NCI-H2227 treated with DMSO at 0.1 percent for 48 hours (cell line): ENCODE measurements at places on chromosomes 1 and 21.

GRCh38 chr1:208077232-208078075 lies 166.5 kb upstream of the CD34 start:
- no peak for DNase-seq

DNA sequence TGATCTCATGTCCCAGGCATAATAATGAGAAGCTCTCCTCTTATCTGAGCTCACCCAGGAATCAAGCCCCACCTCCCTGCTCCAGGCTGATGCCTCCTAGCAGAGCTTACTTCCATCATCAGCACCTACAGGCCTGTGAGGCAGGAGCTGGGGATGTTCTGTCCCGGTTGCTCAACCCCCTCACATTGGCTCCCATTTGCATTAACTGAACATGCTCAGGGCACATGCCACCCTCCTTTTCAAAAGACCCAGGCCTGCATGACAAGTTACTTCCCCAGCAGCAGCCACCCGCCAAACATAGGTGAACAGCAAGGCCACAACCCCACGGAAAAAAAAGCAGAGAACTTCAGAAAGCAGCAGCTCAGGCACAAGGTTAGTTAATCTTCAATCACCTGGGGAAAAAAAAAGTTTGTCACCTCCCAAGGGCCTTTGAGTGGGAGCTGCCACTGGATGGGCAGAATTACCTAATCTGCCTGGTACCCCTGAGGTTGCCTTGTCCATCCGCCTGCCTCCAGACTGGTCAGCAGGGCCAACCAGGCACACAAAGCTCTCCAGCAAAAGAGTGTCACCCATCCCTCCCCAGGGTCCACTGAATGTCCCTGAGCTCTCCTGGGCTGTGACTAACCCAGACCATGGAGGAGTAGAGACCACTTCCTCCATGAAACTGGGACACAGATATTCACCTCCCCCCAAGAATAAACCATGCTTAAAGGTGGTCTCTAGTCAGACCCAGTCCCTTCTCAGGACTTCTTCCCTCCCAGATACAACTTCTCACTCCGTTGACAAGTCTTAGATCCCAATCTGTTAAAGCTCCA lies 4.4 kb downstream of the KCNN3 start:
- no peak for DNase-seq

GRCh38 chr1:88168126-88168525 lies 515.9 kb upstream of the PKN2 start:
- DNase-seq: no peak

GRCh38 chr21:44730951-44731579 lies 19.7 kb upstream of the TSPEAR start:
- no peak for DNase-seq

DNA sequence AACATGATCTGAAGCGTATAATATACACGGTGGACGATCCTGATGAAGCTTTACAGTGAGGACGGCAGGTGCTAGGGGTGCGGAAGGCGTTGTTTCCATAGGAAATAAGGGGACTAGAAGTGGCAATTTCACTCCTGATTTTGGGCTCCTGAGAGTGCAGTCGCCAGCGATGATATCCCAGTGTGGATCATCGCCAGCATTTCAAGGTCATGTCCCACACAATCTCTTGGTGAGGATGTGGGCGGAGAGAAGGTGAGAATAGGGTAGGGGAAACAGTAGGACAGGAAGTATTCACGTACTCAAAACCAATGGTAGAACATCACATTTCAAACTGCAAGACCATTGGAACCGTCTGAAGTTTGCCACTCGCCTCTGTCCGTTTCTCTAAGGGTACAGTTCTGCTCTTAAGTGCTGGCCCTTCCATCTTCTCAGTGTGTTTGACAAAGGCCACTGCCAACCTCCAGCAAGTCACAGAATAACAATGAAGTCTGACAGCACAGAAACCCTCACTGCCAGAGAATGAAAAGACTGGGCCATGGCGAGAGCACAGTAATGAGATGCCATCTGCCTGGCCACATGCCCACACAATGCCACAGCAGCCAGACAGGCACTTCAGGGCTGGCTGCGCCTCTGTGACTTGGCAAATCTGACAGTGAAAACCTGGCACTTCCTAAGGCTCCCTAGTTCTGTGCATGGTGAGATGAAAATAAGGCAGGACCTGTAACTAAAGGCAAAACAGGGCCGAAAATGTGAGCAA lies 27.9 kb downstream of the PCSK9 start:
- no peak for DNase-seq

- no peak for DNase-seq
Observed at GRCh38 chr1:56908619-56909221, 54.1 kb downstream of the C8A start.

GRCh38 chr1:176541663-176542062 lies 78.7 kb downstream of the PAPPA2 start:
- DNase-seq: no peak

DNA sequence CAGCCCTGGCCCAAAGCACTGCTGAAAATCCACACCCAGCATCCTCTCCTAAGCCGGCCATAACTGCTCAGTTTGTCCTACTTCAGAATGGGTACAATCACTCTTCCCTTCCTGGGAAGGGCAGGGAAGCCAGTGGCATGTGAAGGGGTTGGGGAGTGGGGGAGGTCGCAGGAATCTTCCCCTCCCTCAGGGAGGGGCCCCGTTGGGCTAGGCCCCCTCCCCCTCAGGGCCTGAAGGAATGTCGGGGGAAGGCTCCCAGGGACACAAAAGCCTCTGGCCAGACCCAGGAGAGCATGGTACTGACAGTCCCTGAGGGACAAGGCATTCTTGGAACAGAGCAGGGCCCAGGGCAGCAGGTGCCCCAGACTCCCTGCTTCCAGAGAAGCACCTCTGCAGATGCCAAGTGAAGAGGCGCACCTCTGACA lies 1.2 kb downstream of the ELOVL1 start:
- DNase-seq: no peak

DNA sequence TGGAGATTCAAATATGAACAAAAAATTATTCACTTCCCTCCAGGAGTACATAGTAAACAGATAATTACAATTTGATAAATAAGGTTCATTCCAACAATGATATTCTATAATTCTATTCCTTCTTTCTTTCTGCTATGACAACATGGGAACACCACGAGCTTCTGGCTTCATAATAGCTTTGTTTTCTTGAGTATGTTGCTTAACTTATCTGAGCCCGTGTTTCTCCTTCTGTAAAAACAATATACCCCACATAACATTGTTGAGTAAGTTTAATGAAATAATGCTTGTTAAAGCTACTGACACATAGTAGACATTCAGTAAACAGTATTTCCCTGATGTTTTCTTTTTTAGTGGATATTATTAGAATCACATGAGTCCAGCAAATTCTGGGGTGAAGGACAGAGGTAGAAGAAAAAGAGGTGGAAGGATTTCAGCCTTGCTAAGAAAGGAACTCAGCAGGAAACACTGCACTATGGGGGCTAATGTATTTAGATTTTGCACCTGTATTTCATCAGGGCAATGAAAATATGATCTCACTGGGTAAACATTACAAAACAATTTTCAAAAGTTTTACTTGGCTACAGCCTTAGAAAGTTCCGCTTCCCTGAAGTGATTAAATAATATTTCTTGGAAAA lies 430.8 kb upstream of the C1orf87 start:
- no peak for DNase-seq

DNA sequence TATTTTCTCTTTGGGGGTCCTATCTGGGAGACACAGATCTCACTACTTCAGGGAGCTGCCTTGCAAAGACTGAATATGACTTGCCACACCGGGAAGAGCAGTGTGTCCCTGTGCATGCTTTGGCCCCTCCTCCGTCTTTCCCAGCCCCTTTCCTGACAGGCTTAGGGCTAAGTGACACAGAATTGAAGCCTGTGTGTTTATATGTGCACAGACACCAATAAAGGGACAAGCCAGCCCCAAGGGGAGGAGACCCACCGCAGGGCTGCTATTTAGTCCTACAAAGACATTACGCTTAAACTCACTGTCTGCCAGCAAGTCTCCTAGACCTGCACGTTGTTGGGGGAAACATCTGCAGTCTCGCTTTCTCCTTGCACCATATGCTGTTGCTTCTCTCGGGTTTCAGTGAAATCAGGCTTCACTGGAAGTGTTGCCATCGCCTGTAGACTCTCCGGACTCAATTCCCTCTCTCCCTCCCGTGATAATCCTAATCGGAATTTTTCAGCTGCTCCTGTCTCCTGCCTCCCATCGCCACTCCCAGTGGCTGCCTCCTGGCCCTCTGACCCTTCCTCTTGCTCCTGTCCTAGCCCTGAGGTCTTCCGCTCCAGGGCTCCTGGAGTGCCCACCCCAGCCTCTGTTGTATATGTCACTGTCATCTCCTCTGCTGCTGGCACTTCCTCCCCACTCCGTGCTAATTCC lies 58.5 kb upstream of the LRRC53 start:
- peak; percentile 52 for DNase-seq

DNA sequence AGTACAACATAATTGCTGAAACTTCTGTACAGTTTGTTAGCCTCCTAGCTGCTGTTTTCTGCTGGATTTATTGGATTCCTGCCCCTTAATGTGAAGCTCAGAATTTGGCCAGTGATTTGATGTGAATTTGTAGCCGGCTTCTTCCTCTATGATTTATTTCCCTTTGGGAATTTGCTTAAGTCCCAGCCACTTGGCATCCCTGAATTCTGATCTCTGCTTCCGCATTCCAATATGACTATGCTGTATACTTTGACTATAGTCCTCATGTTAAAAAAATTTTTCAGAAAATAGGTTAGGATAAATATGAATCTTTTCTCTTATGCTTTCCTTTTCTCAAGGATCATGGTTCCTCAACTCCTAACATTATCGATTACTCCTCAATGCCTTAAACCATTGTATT lies 12.4 kb upstream of the LRIF1 start:
- DNase-seq: no peak

DNA sequence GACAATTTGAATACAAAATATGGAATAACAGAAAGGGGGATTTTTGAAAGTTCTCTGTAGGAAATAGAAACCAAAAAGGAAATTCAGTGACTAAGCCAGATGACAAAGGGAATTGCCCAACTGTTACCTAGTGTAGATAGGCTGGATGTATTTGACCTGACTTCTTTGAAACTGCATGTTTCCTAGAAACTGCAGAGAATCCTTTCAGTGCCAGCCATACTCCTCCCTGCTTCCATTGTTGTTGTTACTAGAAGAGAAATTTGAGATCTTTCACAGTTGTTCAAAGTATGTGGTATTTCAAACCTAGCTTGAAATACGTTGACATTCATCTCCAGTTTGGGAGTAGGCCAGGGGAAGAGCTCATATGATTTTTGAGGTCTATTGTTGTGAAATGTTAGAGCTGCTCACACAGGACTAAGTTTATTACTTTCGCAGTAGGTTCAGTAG lies 1.8 kb upstream of the GBP5 start:
- no peak for DNase-seq

DNA sequence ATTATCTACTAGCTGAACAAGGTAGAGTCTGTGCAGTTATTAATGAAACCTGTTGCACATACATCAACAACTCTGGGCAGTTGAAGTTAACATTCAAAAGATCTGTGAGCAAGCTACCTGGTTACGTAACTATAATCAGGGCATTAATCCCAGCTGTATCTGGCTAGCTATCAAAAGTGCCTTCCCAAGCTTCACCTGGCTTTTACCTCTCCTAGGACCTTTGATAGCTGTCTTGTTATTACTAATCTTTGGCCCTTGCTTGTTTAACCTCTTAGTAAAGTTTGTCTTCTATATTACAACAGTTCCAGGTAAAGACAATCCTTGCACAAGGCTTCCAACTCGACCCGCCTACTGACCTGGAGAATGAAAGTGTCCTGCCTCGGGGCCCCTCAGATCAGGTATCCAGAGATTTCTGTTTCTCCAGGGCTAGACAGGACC lies 29.6 kb upstream of the SLC6A9 start:
- DNase-seq: no peak

- DNase-seq: no peak
Observed at GRCh38 chr1:176696109-176696508, 233.1 kb downstream of the PAPPA2 start.

GRCh38 chr1:114549137-114549536 lies 32.3 kb downstream of the BCAS2 start:
- no peak for DNase-seq

- DNase-seq: no peak
Observed at GRCh38 chr1:47208374-47208850, 18.6 kb upstream of the PDZK1IP1 start.

- DNase-seq: no peak
Observed at GRCh38 chr21:35227786-35228185, 178.7 kb upstream of the RUNX1 start.

- peak; percentile 69 for DNase-seq
Observed at GRCh38 chr1:18542351-18542750, 61.6 kb downstream of the KLHDC7A start.

DNA sequence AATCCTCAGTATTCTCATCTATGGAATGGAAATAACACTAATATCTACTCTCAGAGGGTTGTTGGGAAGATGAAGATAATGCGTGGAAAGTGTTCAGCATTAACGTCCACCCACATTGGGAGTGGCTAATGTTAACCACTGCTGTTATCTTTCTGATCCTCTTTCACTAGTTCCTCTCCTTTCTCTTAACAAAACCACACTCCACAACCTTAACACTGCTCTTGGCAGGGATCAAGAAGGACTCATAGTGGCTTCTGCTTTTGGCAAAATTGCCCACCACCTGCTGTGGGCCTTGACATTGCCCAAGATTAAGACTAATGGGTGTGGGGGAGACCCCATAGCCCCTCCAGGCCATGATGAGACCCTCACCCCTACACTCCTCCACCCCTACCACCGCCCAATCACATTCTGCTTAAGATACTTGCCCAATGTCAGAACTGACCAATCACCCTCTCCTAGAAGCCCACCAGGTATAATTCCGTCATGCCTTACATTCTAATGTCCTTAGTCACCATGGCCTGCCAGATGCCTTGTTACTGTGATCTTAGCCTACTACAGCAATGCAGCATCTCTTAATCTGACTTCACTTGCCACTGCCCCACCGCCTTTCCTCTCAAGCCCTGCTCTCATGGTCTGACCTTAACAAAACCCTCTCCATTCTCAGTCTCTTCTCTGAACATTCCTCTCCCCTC lies 27.1 kb downstream of the DHCR24 start:
- no peak for DNase-seq

- DNase-seq: no peak
Observed at GRCh38 chr1:91173346-91173890, 151.6 kb upstream of the ZNF644 start.

GRCh38 chr1:232421143-232421796 lies 208.7 kb downstream of the SIPA1L2 start:
- no peak for DNase-seq

GRCh38 chr1:244876228-244876910 lies 12.0 kb upstream of the HNRNPU start:
- DNase-seq: no peak
